Natural killer cell (primary cell): ENCODE measurements at places on chromosomes 5 and 9. TPM values are rescaled to one million over a fixed set of nuclear protein-coding genes. Genes with fewer than 3 reads are reported as not detected.
A peak's percentile ranks its signal among the peaks of the same experiment; 100 is the strongest.

- peak; percentile 90 for DNase-seq
Measured at GRCh38 chr9:137227054-137227852, at the start of gene RNF224. Gene RNF224, plus strand, starts transcription at chr9:137227502. Its CDS starts 834 bp downstream, at chr9:137228336.

Gene SPATA31C1
- total RNA-seq = not detected

GRCh38 chr5:115384587-115385375 lies 88.3 kb upstream of the CCDC112 start:
- DNase-seq = no peak

DNA sequence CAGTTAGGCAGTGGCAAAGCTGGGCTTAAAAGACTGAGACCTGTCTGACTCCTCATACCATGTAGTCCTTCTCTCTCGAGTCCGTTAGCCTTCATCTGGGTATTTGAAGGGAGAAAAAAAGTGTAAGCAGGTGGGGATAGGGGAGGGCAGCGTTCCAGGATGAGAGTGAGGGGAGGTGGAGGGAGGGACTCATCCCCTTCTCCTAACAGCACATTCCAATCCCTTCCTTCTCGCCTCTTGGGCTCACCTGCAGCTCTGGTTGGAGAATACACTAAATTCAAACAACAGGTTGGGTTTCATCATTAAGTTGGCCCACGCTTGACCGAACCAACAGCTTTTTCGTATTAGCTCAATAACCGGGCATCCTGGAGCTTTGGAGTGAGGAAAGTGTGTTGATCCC lies 3.6 kb downstream of the NEURL1B start:
- DNase-seq = no peak

Gene C9orf153
- total RNA-seq = not detected

- no peak for DNase-seq
Measured at GRCh38 chr5:27592231-27592630, 553.8 kb upstream of the CDH9 start.

- no peak for DNase-seq
Measured at GRCh38 chr9:135136481-135136880, 49.0 kb downstream of the OLFM1 start.
